ENCODE measurements at places on chromosomes 4 and X. TPM values are rescaled to one million over a fixed set of nuclear protein-coding genes. Genes with fewer than 3 reads are reported as not detected.

- no peak overlapping the region for H3K4me3 ChIP-seq
- peaks cover 86% of the 10 kb centered on the region for H3K36me3 ChIP-seq
- no peak overlapping the region for H3K27ac ChIP-seq
Measured at GRCh38 chr4:528835-529234, 29.8 kb downstream of the PIGG start.

Gene TMEM47
- total RNA-seq, result 38.5 TPM

DNA sequence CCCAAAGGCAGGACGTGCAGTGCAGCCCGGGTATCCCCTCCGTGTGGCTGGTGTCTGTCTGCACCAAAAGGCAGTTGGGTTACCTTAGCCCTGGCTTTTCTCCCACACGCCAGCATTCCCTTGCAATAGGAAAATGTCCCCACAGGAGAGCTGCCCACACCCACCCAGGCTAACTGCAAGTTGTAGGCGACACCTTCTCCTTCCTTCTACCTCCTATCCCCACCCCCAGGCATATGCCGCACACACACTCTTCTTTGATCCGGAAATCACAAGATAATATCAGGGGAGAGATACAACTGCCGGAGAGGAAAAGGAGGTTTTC, 444 bp upstream of the APBB2 start:
- no peak for DNase-seq
- H3K4me1 ChIP-seq, result peaks cover 18% of the 10 kb centered on the region
- H3K27me3 ChIP-seq, result no peaks in the 10 kb centered on the region
- no peaks in the 10 kb centered on the region for H3K36me3 ChIP-seq

DNA sequence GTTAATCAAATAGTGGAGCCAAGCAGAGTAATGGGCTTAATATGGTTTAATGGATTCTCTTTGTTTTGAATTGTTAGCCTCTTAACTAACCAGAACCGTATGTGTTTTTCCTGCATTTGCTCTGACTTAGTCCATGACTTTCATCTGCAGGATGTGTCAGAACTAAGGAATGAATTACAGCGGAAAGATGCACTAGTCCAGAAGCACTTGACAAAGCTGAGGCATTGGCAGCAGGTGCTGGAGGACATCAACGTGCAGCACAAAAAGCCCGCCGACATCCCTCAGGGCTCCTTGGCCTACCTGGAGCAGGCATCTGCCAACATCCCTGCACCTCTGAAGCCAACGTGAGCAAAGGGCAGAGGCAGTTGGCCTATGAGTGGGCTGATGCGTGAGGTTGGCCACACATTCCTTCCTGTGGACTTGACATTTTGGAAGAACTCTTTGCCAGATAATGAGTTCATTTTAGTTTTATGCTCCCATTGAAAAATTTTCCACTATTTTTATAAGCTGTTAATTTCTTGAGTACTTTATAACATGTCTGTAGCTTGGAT, 9.1 kb downstream of the MED28 start:
- DNase-seq, result no peak
- no peaks in the 10 kb centered on the region for H3K27me3 ChIP-seq
- no peak overlapping the region for H3K27ac ChIP-seq
- H3K36me3 ChIP-seq, result peaks cover 69% of the 10 kb centered on the region
- no peak overlapping the region for H3K4me3 ChIP-seq

GRCh38 chrX:122739770-122740169, 444.3 kb upstream of the GRIA3 start:
- H3K36me3 ChIP-seq, result no peaks in the 10 kb centered on the region
- H3K4me3 ChIP-seq, result no peak overlapping the region
- DNase-seq, result no peak
- H3K27ac ChIP-seq, result no peak overlapping the region
- no peaks in the 10 kb centered on the region for H3K4me1 ChIP-seq

GRCh38 chr4:159422019-159422418, 319.1 kb downstream of the RAPGEF2 start:
- no peak for DNase-seq
- no peaks in the 10 kb centered on the region for H3K27me3 ChIP-seq
- H3K27ac ChIP-seq, result no peak overlapping the region
- no peaks in the 10 kb centered on the region for H3K4me1 ChIP-seq

Gene CT83
- total RNA-seq, result not detected

Gene CLTRN
- total RNA-seq, result 0.59 TPM

GRCh38 chr4:39937683-39938268, 39.9 kb downstream of the PDS5A start:
- H3K27me3 ChIP-seq, result no peaks in the 10 kb centered on the region
- H3K4me3 ChIP-seq, result no peak overlapping the region
- H3K4me1 ChIP-seq, result no peaks in the 10 kb centered on the region
- no peak overlapping the region for H3K27ac ChIP-seq

DNA sequence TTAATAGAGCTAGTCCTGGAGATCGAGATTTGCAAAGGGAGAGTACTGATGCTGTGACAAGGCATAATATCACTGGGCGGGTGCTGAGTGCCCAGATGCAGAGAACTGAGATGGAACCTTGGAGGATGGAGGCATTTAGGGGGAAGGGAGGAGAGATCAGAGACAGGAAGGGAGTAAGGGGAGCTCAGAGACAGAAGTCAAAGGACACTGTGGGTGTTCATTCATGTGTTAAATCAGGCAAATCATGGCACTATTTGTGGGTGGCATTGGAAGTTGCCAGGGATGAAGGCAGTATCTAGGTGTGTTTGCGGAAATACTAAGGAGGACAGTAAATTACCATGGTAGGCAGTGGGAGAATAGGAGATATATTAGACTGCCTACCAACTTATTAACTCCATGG, 135.0 kb downstream of the RBM46 start:
- H3K4me1 ChIP-seq, result no peaks in the 10 kb centered on the region
- no peaks in the 10 kb centered on the region for H3K27me3 ChIP-seq
- no peak for DNase-seq
- no peak overlapping the region for H3K4me3 ChIP-seq

GRCh38 chr4:85787133-85787532, 312.2 kb downstream of the ARHGAP24 start:
- H3K4me1 ChIP-seq, result no peaks in the 10 kb centered on the region
- no peaks in the 10 kb centered on the region for H3K27me3 ChIP-seq
- DNase-seq, result no peak
- no peaks in the 10 kb centered on the region for H3K36me3 ChIP-seq

Gene LDOC1
- 13.9 TPM for total RNA-seq

DNA sequence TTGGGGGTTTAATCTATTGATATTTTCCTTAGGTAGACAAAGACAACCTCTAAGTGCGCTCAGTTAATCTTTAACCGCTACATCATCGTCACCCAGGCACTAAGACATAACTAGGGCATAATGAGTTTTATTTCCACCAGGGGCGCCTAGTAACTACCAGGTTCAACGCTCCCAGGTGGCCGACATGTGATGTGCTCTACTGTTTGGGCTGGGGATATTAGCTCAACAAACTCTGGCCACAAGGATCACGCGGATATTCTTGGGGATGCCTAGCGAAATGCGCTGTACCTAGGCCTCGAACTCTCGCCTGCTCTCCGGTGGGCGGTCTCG, 915 bp upstream of the RAB33B start:
- no peaks in the 10 kb centered on the region for H3K27me3 ChIP-seq
- peak overlapping the region; percentile 89 for H3K27ac ChIP-seq
- no peaks in the 10 kb centered on the region for H3K36me3 ChIP-seq
- peaks cover 4% of the 10 kb centered on the region for H3K4me1 ChIP-seq

GRCh38 chrX:68929332-68930150, 100.7 kb downstream of the EFNB1 start:
- H3K4me1 ChIP-seq, result peaks cover 12% of the 10 kb centered on the region
- peaks cover 2% of the 10 kb centered on the region for H3K27me3 ChIP-seq
- no peak for DNase-seq
- no peak overlapping the region for H3K4me3 ChIP-seq
- H3K27ac ChIP-seq, result no peak overlapping the region

Gene MAGIX
- 2.0 TPM for total RNA-seq

GRCh38 chr4:111209706-111210105, 586.8 kb upstream of the PITX2 start:
- H3K4me1 ChIP-seq, result no peaks in the 10 kb centered on the region
- no peak overlapping the region for H3K4me3 ChIP-seq
- H3K36me3 ChIP-seq, result no peaks in the 10 kb centered on the region
- H3K27ac ChIP-seq, result no peak overlapping the region

Gene FATE1
- total RNA-seq, result not detected

Gene WNK3
- total RNA-seq, result 20.8 TPM

- H3K4me1 ChIP-seq, result no peaks in the 10 kb centered on the region
- H3K4me3 ChIP-seq, result no peak overlapping the region
- H3K27me3 ChIP-seq, result no peaks in the 10 kb centered on the region
- H3K27ac ChIP-seq, result no peak overlapping the region
Measured at GRCh38 chr4:16293210-16293838, 67.1 kb upstream of the TAPT1 start.

DNA sequence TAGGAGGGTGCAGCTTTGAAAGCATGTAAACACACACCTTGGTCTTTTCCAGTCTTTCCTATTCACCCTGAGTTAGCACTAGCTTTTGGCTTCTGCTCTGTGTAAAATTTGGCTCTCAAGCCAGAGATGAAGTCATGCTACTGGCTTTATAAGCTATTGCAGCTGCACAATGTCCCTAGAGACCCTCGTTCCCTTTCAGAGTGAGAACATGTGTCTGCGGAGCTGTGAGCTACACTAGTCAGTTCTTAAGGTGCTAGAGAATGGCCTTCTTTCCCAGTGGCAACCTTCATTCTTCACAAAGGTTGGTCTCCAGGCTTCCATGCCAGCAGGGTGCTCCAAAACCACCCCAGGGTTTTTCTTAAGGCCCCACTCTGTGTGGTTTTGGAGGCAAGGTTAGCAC, 199.1 kb downstream of the SPATA18 start:
- no peaks in the 10 kb centered on the region for H3K27me3 ChIP-seq
- H3K36me3 ChIP-seq, result no peaks in the 10 kb centered on the region
- H3K4me1 ChIP-seq, result no peaks in the 10 kb centered on the region
- DNase-seq, result no peak
- H3K4me3 ChIP-seq, result no peak overlapping the region

GRCh38 chr4:70505151-70505748, 13.1 kb upstream of the AMTN start:
- no peaks in the 10 kb centered on the region for H3K27me3 ChIP-seq
- peak; percentile 26 for DNase-seq
- H3K36me3 ChIP-seq, result no peaks in the 10 kb centered on the region

Gene TMPRSS11B
- total RNA-seq, result not detected

- H3K36me3 ChIP-seq, result no peaks in the 10 kb centered on the region
- H3K4me3 ChIP-seq, result no peak overlapping the region
- H3K27me3 ChIP-seq, result peaks cover 32% of the 10 kb centered on the region
- H3K27ac ChIP-seq, result no peak overlapping the region
- H3K4me1 ChIP-seq, result peaks cover 13% of the 10 kb centered on the region
Measured at GRCh38 chrX:72080800-72081199, 50.9 kb downstream of the RTL5 start.

Gene MBNL3
- total RNA-seq, result 12.3 TPM

DNA sequence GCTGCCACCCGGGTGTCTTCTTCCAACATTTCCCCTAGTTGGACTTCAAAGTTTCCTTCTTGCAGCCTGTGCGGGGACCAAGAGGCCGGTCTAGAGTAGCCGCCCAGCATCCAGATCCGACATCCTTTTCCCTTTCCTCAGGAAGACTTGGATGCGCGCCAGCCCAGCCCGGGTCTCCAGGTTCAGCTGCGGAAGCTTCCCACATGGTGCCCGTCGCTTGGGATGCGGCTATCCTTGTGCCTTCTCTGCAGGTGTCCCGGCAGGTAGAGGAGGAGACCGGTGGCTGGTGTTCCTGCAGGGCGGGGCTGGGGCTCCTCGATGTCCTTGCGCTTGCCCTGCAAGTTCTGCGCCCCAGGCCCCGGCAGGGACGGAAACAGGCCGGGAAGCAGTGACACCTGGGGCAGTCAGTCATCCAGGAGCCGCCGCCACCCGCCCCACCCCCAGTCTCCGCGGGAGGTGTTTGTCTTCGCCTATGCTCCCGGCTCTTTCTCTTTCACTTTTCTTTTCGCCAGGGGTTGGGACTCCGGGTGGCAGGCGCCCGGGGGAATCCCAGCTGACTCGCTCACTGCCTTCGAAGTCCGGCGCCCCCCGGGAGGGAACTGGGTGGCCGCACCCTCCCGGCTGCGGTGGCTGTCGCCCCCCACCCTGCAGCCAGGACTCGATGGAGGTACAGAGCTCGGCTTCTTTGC, at the start of gene IL15:
IL15 (plus strand) TSS at position 502 of the 689 bp plus-strand sequence. CDS start 82,882 bp downstream, outside the sequence.
- H3K36me3 ChIP-seq, result no peaks in the 10 kb centered on the region
- H3K4me3 ChIP-seq, result peak within 1 kb of the TSS; percentile 64
- no peak within 1 kb of the TSS for H3K27ac ChIP-seq

Gene PDCL2
- not detected for total RNA-seq

- peaks cover 3% of the 10 kb centered on the region for H3K4me1 ChIP-seq
- no peak overlapping the region for H3K27ac ChIP-seq
- no peaks in the 10 kb centered on the region for H3K36me3 ChIP-seq
- no peak overlapping the region for H3K4me3 ChIP-seq
- no peak for DNase-seq
Measured at GRCh38 chr4:87835197-87835596, 2.4 kb downstream of the MEPE start.

DNA sequence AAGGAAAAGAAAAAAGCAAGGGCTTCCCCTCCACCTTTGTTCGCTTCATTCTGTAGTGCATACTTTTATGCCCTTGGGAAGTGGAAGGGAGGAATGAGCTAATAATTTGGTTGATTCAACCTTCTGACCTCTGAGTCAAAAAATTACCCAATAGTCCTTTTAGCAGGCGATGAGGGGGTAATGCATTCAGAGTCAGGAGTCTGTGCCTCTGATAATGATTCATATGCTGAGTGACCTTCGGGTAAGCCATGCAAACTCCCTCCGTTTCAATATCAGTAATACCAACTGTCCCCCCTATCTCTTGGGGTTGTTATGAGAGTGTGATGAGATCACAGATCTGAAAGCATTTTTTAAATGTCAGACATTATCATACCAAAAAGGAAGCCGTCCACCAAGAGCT, 41.6 kb upstream of the ACSL4 start:
- no peaks in the 10 kb centered on the region for H3K4me1 ChIP-seq
- no peak overlapping the region for H3K27ac ChIP-seq
- H3K27me3 ChIP-seq, result peaks cover 4% of the 10 kb centered on the region
- no peak overlapping the region for H3K4me3 ChIP-seq
- no peaks in the 10 kb centered on the region for H3K36me3 ChIP-seq
- no peak for DNase-seq

- H3K4me1 ChIP-seq, result no peaks in the 10 kb centered on the region
- no peaks in the 10 kb centered on the region for H3K27me3 ChIP-seq
- H3K27ac ChIP-seq, result no peak overlapping the region
- no peaks in the 10 kb centered on the region for H3K36me3 ChIP-seq
- no peak overlapping the region for H3K4me3 ChIP-seq
Measured at GRCh38 chrX:124097116-124097515, 135.6 kb downstream of the STAG2 start.

Gene VEGFC
- total RNA-seq, result 7.1 TPM

- H3K4me3 ChIP-seq, result no peak overlapping the region
- H3K27me3 ChIP-seq, result peaks cover 5% of the 10 kb centered on the region
- peaks cover 12% of the 10 kb centered on the region for H3K36me3 ChIP-seq
- no peak for DNase-seq
- H3K27ac ChIP-seq, result no peak overlapping the region
Measured at GRCh38 chrX:19545651-19546050, 30.3 kb upstream of the MAP3K15 start.

DNA sequence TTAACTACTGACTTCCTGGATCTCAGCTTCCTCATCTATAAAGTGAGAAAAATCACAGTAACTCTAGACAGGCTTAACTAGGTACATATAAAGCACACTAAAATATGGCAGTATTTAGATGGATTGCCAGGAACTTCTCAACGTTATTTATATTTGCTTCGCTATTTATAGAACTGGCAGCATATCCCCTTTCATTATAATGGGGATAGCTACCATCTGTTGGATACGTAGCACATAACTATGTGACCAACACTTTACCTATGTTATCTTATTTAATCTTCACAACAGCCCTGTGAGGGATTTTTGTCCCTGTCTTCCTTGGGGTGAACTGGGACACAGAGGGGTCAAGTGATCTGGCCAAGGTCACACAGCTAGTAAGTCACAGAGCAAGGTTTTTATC, 64.6 kb downstream of the ENPEP start:
- no peak overlapping the region for H3K27ac ChIP-seq
- no peaks in the 10 kb centered on the region for H3K36me3 ChIP-seq

Data from spinal cord (tissue), 10 donors.